Glomerular endothelial cell (primary cell): ENCODE measurements at places on chromosomes 16 and 17.

GRCh38 chr17:69762359-69762758, 312.7 kb upstream of the KCNJ16 start:
- no peak for DNase-seq

DNA sequence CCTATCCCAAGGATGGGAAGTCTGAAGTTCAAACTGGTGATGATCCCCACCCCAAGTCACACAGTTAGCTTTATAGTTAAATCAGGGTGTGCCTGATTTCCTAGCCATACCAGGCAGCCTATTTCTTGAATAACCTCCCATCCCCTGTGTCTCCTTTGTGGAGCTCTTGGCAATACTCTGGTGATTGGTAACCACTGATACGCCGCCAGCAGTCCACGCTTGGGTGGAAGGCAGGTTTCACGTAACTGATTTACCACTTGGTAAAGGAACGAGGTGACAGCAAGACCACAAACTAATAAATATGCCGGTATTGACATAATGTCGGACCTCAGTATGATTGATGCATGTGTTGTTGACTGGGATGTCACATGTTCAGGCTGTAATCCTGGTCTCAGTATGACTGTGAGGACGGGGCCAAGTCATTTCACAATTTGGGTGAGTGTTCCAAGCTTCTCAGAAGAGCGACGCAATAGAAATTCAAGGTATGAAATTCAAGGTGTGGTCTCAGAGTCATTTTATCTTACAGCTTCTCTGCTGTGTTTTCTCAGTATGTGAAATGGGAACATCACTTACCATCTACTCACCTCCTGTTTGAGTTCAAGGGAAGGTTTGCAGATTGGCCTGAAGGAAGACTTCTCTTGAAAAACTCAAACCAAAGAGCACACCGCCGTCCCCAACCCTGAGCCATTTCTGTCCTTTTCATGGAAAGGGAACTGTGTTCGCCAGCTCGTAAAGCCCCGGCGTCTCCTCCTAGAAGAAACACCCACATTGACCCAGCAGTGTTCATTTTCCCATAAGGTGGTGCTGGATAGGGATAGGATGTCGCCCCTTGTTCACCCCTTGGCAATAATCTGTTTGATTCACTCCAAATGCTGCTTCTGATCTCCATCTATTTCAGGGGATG, 678.9 kb downstream of the WWOX start:
- DNase-seq: no peak

GRCh38 chr16:55082591-55082976, 151.9 kb downstream of the IRX5 start:
- DNase-seq: no peak

- no peak for DNase-seq
These were observed 238.1 kb upstream of the MAF start for GRCh38 chr16:79838496-79839259.

- no peak for DNase-seq
These were observed 345.2 kb downstream of the PHKB start for GRCh38 chr16:47806309-47806847.
